LHCN-M2 (cell line): ENCODE measurements at places on chromosomes 1 and 21. TPM values are rescaled to one million over a fixed set of nuclear protein-coding genes. Genes with fewer than 3 reads are reported as not detected.

DNA sequence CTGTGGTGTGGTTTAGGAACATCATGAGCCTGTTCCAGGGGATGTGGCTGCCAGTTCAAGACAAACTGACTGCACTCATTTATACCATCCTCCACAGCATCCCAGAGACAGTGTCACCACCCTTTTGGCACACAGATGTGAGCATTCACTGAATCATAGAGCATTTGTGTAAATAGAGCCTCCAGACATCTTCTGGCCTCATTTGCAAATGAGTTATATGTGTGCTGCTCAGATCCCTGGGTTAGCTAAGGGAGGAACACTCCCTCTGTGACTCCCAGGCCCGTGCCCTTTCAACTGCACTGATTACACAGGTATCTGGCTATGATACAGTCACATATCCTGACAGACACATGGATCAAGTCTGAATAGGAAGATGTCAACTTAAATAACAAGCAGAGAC is 351.5 kb upstream of the PLD5 start:
- no peak for DNase-seq

- DNase-seq = no peak
Measured at GRCh38 chr21:8991968-8992621, 1529.3 kb upstream of the TPTE start.

GRCh38 chr1:217029281-217030157 is 306.3 kb upstream of the ESRRG start:
- DNase-seq = peak; percentile 66

Gene SPRR2F
- total RNA-seq = not detected in 2 replicates

Gene ATP13A2
- 167 and 211 TPM in 2 replicates for total RNA-seq

DNA sequence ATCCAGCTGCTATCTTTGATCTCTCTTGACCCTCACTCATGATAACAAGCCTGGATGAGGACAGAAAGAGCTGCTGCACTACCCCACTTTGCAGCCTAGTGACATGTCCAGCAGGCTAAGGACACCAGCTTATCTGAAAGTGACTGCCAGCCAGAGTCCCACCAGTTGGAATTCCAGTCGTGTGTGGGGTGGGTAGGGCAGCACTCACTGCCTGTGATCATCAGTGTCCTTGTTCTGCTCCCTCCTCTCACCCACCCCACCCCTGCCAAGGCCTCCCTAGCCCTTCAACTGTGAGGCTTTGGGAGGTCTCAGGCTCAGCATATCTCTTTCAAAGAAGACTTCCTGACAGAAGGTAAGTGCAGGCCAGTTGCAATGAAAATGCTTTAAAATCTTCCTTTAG is 15.5 kb upstream of the NMNAT2 start:
- no peak for DNase-seq

GRCh38 chr1:27057389-27057788 is 44.7 kb upstream of the TENT5B start:
- no peak for DNase-seq

DNA sequence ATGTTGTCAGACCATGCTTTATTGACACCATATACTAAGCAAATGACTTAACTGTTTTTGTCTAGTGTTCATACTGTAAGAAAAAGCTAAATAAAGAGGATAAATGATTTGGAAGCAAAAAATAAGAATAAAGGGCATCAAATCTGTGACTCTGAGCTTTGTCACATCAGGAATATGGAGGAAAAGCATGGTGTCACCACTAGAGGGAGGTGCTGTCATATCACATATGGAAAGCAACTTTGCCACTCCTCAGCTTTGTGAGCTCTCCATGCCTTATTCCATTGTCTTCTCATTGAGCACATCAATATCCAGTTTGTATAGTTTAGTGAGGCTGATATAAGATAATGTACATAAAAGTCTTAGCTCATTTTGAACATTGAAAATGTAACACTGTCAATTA is 20.8 kb upstream of the GBP1 start:
- DNase-seq = no peak

- no peak for DNase-seq
Measured at GRCh38 chr1:95532335-95532734, 298.3 kb downstream of the RWDD3 start.

DNA sequence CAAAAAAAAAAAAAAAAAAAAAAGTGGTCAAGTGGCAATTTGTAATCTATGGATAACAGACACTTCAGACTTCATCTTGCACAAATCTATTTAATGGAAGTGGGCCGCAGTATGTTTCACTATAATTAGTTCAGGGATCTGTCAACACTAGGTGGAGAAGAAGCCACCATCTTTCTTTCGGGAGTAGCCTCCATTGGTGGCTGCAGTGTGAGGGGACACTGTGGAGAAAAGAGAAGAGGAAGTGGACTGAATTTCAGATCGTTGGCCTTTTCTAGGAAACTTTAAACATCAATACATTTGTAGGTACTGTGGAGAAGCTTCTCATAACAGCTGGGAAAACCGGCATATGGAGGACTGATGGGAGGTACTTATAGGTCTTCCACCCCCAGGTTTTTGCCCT is 8.0 kb upstream of the ELAPOR1 start:
- no peak for DNase-seq

Gene LENEP
- total RNA-seq = not detected in 2 replicates

Gene SLC6A9
- total RNA-seq = 0.06 and 0.40 TPM in 2 replicates

DNA sequence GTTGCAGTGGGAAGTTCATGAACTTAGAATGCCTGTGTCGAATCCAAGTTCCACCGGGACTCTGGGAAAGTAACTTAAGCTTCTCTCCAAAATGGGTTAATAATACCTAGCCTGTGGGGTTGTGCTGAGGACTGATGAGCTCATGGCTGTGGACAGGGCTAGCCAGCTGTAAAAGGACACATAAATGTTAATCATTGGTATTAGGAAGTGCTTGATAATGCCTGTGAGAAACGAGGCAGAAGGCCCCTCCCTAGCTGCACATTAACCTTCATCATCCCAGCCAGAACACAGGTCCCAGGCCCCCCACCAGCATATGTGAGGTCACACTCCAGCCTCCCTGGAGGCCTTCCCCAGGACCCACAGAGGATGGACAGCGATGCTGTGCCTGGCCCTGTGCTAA is 789 bp upstream of the GJB4 start:
- no peak for DNase-seq

GRCh38 chr1:94117259-94117851 is 3.6 kb downstream of the ABCA4 start:
- no peak for DNase-seq

- DNase-seq = peak; percentile 86
Measured at GRCh38 chr1:197902454-197903195, at the start of gene C1orf53. TSS of gene C1orf53 (plus strand) at chr1:197902630. CDS start at chr1:197902650, 20 bp downstream.

GRCh38 chr1:226082587-226082917 is 20.0 kb downstream of the H3-3A start:
- no peak for DNase-seq

- DNase-seq = no peak
Measured at GRCh38 chr1:94608142-94608851, 66.7 kb upstream of the F3 start.

Gene SELL
- not detected in 2 replicates for total RNA-seq

DNA sequence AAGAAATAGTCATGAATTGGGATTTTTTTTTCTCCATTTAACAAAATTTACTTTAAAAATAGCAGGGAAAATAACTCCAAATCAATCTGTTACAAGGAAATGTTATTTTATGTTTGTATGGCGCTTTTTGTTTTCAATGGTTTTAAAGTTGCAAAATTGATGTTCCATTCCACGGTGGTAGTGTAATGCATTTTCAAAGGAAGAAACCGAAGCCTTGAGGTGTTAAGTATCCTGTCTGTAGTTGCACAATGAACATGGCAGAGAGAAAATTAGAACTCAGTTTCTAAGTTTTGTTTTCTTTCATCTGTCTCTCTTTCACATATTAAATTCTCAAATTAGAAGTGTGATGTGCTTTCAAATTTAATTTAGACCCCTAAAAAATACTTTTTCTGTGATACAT is 841.8 kb downstream of the USP25 start:
- DNase-seq = peak; percentile 67

DNA sequence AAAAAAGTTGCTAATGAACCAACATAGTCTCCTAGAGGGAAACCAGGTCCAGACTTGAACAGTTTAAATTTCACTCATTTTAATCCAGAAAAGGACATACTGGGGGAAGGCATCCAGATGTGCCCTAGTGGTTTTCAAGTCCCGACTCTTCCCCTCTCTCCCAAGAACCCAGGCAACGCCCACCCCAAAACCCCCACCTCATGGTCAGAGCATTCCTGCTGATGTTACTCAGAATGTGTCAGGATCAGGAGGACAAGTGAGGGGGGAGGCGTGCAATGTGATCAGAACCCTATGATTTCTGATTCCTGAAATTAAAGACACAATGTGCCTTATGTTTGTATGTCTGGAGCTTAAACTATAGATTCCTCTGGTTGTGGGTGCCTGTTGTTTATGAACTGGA is 1.6 kb upstream of the CTSK start:
- peak; percentile 71 for DNase-seq

- DNase-seq = no peak
Measured at GRCh38 chr1:110951161-110951560, 12.6 kb downstream of the LRIF1 start.

GRCh38 chr21:38683222-38683621 is 122.5 kb upstream of the ETS2 start:
- DNase-seq = no peak

- DNase-seq = no peak
Measured at GRCh38 chr1:15756143-15757015, 2.2 kb upstream of the FBLIM1 start.

DNA sequence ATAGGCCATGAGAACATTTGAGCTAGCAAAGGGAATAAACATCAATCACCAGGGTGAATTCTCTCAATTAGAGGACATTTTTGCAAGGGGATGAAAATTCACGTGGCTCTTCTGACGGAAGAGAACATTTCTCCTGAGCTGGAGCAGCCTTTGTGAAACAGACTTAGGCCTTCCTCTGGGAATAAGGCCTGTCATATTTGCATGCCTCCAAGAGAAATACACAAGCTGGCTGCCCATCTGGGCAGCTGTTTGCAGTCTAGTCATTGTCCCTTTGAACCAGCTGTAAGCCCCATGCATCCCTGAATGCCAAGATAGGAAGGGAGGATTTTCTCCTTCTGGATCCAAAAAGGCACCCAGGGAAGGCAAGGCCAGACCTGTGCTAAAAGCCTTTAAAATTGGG is 5.5 kb downstream of the LEMD1 start:
- DNase-seq = no peak

Gene AIRE
- not detected in 2 replicates for total RNA-seq

GRCh38 chr1:246558041-246558440 is 8.0 kb downstream of the TFB2M start:
- DNase-seq = no peak

- peak; percentile 32 for DNase-seq
Measured at GRCh38 chr1:151535326-151536271, 4.5 kb upstream of the TUFT1 start.

DNA sequence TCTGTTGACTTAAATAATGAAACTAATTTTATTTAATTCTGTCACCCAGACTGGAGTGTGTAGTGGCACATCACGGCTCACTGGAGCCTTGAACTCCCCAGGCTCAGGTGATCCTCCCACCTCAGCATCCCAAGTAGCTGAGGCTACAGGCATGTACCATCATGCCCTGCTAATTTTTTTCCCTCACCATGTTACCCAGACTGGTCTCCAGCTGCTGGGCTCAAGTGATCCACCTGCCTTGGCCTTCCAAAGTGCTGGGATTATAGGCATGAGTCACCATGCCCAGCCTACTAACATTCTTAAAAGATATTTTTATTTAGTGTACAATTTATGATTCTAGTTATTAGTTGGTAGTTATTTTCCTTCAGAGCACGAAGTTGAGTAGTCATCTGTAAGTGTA is 49.5 kb downstream of the NRDC start:
- peak; percentile 77 for DNase-seq

DNA sequence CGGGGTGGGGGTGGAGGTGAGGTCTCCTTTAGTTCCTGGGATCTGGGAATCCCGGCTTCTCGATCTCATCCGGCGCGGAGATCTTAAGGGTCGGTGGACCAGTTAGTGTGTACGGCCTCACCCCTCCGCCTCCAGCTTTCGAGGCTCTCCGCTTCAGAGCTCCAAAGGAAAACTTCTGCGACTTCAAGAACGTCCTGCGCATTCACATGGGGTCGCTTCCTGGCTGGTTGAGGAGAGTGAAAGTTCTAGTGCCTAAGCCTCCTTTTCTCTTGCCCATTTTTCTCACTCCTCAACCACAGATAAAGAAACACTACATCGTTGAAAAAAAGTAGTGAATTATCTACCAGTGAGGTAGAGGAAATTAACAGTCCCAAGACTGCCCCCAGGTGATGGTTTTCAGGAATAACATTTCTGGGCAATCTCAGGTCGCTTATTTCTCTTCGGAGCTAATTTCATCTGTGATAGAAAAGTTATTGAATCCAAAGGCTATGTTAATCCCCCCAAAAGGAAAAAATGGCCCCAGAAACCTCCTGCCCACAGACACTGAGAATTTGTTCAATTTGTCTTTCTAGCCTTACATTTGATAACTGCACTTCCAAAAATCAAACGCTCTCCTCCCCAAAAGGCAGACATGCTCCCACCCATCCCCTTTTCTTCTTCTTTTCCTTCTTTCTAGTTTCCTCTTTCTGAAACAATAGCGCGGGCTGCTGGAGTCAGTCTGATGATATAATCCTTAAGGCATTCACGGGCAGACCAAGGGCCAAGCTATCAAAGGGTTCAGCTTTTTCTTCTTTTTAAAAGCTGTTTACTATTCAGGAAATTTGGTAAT is 20.6 kb upstream of the TBX15 start:
- DNase-seq = peak; percentile 77

Gene LCE2A
- not detected in 2 replicates for total RNA-seq

Gene DMRTA2
- total RNA-seq = not detected in 2 replicates

Gene DCST1
- total RNA-seq = not detected in 2 replicates

GRCh38 chr1:182670032-182670749 is 14.2 kb downstream of the RGS8 start:
- no peak for DNase-seq

GRCh38 chr1:248696261-248696660 is 6.3 kb downstream of the OR14I1 start:
- no peak for DNase-seq

DNA sequence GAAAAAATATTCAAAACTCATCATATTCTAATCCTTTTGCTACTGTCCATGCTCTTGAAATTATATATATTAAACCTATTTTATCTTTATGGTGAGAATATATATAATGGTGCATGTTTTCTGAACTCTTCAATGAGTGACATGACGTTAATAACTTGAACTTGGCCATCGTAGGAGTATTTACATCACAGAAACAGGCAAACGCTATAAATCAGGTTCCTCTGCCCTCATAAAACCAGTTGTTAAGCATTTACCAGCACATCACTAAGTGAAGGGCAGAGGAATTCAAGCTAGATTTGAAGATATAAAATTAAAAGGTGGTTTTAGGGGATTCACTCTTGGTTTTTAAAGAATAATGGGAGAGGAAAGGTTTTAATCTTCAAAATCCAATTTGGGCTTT is 20.5 kb downstream of the NID1 start:
- DNase-seq = no peak
